ENCODE measurements at places on chromosomes 16 and 17.
A peak's percentile ranks its signal among the peaks of the same experiment; 100 is the strongest.

GRCh38 chr16:13298666-13299065 lies 397.3 kb downstream of the SHISA9 start:
- no peak for DNase-seq

DNA sequence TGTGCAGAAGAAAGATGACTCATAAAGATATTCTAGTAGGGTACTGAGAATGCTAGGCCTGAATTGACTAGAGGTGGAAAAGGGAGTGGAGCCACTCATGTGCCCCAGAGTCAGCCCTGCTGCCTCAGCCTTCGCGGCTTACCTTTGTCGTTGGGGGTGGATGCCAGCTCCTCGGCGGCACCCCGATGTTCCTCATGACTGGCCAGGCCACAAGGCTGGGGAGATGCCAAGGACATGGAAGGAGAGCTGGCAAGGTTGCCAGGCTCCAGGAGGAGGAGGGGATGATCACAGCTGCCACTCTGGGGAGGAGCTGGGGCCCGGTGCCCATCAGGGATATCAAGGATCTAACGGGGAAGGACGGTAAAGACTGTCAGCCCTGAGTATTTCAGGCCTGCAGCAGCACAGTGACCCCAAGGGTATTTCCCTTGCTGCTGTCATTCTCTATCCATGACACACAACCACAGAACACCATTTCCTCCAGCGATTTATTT lies 9.7 kb upstream of the SLC35B1 start:
- DNase-seq = no peak

- DNase-seq = no peak
Measured at GRCh38 chr17:49457564-49458535, 37.2 kb upstream of the NGFR start.

DNA sequence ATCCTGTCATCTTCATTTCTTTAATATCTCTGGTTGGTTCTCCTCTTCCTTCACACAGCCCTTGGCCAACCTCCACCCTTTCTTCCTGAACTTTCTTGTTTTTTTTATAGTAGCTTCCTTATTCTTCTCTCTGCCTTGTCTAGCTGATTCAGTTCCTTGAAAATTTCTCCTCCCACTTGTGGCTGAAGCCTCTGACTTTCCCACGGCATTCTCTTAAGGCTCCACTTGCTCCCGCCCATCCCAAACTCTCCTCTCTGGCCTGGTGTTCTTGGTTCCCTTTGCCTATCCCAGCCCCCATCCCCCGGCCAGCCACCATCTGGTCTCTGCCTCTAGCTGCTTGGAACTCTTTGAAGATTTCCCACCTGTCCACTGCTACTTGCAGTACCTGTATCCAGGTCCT lies 29.1 kb downstream of the NLRP1 start:
- DNase-seq = peak; percentile 65

GRCh38 chr16:66372898-66373155 lies 6.3 kb downstream of the CDH5 start:
- DNase-seq = no peak

Data from inflammatory macrophage treated with lipopolysaccharide for 1 hour (primary cell).